ENCODE measurements at places on chromosomes 12 and 14.

DNA sequence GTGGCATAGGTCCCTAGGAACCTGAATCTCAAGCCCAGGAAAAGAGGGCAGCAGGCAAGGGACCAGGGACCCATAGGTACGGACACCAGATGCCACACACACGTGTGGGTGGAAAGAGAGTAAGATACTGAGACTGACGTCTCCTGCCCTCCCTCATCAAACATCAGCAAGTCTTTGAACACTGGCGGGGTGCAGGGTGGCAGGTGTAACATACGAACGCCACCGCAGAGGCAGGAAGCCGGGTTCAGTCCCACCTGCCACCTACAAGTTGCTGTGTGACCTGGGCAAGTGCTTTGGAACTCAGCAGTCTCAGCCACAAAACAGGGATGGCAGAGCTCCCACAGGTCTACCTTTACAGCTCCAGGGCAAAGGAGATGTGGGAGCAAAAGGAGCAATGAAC is 11.1 kb downstream of the ACTN1 start:
- no peak for DNase-seq

GRCh38 chr14:99447739-99448138 is 32.9 kb downstream of the SETD3 start:
- peak; percentile 1 for DNase-seq

DNA sequence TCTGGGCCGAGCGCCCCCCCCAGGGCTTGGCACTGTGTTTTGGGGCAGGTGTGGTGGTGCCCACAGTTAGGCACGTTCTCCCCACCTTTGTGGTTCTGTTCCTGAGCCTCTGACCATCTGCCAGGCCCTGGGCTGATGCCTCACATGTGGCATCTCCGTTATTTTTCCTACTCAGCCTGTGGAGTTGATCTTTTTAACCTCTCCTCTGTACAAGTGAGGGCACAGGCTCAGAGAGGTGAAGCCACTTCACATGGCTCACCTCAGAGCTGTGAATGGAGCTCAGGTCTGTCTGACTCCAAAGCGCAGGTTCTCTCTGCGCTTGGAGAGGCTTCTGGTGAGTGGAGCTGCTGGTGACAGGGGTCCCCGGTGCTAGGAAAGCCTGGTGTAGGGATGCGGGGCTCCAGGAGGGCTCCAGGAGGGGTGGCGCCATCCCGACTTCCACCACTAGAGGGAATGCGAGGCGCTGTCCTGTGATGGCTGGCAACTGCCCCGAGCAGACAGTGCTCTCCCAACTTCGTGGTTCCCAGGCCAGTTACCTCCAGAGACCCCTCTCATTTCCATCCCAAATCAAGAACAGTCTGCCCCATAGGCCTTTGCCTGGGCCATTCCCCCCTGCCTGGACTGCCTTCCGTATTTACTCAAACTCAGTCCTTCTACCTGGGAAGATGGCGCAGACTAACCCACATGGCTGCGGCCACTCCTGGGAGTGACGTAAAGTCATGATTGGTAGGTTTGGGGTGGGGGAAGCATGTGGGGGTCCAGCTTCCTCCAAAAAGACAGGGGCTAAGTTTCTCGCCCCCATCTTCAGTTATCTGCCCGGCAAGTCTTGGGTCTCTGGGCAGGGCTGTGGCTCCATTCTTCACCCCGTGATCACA is 9.9 kb downstream of the BCL7A start:
- peak; percentile 62 for DNase-seq

GRCh38 chr14:57660208-57660607 is 166.6 kb upstream of the CCDC198 start:
- no peak for DNase-seq

DNA sequence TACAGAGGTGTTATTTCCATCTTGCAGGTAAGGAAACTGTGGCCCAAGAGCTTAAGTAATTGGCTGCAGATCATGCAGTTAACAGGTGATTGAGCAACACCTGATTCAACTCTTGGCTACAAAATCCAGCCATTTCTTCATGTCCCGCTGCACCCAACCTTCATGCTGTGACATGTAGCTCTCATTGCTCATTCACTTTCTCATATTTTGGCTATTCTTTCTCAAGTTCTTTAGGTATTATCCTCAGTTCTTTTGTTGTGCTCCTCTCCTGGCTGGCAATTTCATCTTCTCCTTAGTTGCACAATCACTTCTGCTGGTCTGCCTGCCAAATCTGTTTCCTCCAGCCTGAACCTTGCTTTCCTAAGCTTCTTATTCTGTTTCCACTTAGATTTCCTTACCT is 300.8 kb downstream of the SSPN start:
- no peak for DNase-seq

GRCh38 chr12:98403936-98404335 is 111.5 kb upstream of the TMPO start:
- no peak for DNase-seq
